ENCODE measurements at places on chromosomes 1 and 21.

- no peak for DNase-seq
Observed at GRCh38 chr1:240255922-240256321, 164.2 kb downstream of the FMN2 start.

- no peak for DNase-seq
Observed at GRCh38 chr1:215146240-215146975, 63.9 kb downstream of the KCNK2 start.

DNA sequence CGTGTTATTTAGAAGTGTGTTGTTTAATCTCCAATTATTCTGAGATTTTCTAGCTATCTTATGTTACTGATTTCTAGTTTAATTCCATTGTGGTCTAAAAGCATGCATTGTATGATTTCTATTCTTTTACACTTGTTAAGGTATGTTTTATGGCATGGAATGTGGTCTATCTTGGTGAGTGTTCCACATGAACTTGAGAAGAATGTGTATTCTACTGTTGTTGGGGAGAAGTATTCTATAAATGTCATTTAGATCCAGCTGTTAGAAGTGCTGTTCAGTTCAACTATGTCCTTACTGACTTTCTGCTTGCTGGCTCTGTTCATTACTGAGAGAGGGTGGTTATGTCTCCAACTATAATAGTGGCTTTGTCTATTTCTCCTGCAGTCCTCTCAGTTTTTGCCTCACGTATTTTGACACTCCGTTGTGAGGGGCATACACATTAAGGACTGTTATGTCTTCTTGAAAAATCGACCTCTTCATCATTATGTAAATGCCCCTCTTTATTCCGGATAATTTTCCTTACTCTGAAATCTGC is 12.0 kb upstream of the PLA2G5 start:
- DNase-seq = no peak

GRCh38 chr1:246772686-246773085 is 48.5 kb downstream of the SCCPDH start:
- DNase-seq = no peak

- DNase-seq = no peak
Observed at GRCh38 chr1:179337288-179337687, 28.5 kb upstream of the AXDND1 start.

DNA sequence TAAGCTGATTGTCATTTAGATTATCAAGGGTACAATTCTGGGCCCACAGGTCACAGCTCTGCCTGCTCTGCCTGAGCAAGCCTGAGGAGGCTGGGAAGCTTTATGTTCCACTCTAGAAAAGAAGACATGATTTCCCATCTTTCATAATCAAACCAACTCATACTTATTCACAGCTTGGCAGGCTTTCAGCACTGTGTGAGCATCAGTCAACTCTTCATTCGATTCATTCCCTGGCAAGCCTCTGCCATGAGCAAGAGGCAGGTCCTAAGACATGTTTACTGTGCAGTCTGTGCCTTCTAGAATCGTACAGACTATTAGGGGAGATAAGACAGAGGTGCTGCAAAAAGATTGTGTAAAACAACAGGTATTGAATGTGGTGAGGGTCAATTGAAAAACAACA is 24.5 kb upstream of the KIRREL1 start:
- DNase-seq = no peak

GRCh38 chr1:77394166-77394565 is 112.3 kb downstream of the AK5 start:
- DNase-seq = no peak

DNA sequence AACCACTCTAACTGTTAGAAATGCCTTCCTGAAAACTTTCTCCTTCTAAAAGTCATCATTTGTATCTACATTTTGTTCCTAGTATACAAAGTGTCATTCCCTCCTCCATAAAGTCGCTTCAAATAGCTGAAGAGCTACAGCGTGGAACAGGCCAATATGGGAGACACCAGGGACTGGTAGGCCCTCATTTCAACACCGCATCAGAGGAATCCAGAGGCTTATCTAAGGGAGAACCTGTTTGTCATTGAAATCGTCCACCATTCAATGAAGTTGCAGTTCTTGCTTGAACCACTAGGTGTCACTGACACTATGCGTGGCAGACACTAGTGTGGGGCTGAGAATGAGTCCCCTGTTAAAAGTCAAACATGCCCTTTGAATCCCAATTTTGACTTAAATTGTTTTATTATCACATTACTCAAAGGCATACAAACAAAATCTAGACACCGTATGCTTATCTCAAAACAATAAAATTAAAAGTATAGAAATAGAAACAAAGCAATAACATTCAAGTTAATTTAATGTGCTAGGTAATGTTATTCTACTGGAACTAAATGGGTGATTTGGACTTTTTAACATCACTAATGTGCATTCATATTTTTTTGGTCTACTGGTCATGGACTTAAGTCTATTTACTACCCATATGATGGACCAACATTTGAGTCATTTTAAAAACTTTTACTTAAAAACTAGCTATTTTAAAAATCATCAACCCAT is 182.3 kb downstream of the FCRL5 start:
- no peak for DNase-seq

GRCh38 chr1:154767315-154768240 is 102.5 kb downstream of the KCNN3 start:
- DNase-seq = no peak

GRCh38 chr1:221620437-221621384 is 121.2 kb downstream of the DUSP10 start:
- DNase-seq = no peak

GRCh38 chr1:78078358-78078757 is 32.6 kb downstream of the GIPC2 start:
- DNase-seq = no peak

- no peak for DNase-seq
Observed at GRCh38 chr1:232629250-232630046, 485 bp downstream of the SIPA1L2 start.

- DNase-seq = no peak
Observed at GRCh38 chr1:18145851-18146618, 38.4 kb downstream of the IGSF21 start.

DNA sequence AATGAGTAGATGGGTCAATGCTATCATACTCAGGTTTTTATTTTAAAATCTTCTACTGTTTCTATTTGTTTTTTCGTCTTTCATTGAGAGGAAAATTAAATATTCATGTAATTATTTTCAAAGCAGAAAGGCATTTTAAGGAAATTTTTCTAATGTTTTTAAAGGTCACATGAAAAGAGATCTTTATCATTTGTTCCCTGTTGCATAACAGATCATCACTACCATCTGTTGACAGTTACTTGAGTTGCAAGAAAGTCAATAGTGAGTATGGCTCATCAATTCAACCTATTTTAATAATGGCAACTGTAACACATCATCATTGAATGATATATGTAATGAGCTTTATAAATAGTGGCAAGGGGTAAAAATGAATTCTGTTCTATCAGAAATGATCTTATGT is 369.7 kb downstream of the DPYD start:
- DNase-seq = no peak

- no peak for DNase-seq
Observed at GRCh38 chr21:39525601-39526000, 73.8 kb downstream of the SH3BGR start.

DNA sequence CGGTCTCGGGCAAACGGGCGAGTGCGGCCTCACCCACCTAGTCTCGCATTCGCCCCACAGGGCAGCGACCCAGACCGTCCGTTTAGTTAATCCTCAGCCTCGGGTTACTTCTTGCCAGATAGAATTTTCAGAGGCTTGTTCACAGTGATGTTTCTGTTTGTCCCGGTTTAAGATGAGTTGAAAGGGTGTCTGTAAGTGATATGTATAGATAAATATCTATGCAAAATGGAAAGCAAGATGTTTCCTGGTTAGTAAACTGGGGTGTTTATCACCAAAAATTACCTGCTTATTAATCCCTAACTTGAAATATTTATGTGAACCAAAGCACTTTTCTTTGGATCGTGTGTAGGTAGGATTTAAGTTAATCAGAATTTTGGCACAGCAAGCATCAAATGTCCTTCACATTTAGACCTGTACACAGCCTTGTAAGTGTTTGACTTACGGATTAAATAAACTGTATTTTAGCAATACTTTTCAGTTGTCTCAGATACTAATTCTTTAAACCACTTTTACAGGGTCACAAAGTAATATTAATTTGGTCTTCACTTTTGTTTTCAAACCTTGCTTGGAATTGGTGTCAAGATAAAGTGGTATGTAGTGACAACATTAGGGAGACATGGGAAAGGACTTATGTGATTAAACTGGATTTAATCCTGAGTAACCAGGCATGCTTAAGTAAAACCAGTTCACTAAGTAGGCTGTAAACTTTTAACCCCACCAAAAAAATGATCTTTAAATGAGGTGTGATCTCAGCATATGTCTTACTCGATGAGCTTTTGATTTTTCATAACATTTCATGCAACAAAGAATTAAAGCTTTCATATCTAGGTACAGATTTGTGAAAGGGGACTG is 914 bp downstream of the ZNF326 start:
- DNase-seq = no peak

DNA sequence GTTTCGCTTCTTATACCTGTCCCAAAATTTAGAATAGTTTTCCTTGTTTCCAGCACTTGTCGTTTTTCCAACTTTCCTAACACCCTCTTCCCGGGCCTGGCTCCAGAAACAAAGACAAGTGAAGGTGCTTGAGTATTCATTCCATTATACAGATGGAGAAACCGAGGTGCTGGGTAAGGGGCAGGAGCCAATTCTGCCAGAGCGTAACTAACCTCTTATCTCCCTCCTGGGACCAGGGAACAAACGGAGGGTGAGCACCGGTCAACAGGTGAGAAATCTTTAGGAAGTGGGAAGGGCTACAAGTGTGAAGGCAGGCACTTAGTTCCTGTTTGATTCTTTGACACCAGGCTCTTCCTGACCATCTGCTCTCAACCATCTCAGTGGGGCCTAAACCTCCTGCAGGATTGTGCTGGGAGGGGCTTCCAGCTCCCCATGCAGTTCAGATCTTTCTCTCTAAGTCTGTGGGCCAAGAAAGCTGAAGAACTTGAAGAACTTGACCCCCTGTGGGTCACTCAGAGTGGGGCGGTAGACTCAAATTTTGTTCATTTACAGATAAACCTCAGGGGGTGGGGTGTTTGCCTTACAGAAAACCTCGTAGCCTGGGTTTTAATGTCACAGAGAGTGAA is 8.7 kb downstream of the PLXNA2 start:
- DNase-seq = no peak

GRCh38 chr1:57131701-57132394 is 166.0 kb upstream of the C8B start:
- no peak for DNase-seq

DNA sequence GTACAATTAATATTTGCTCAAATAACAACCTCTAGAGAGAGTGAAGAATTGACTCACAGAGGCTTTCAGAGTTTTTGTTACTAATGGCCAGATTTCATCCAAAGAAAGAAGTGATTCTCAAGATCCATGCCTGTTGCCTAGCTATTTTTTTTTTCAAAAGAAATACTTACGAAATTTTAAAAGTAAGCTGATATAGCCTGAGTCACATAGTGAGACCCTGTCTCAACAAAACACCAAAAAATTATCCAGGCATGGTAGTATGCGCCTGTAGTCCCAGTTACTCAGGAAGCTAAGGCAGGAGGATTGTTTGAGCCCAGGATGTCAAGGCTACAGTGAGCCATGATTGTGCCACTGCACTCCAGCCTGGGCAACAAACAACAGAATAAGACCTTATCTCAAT is 14.6 kb downstream of the PALMD start:
- DNase-seq = no peak
